ENCODE measurements at places on chromosomes 12 and 14. TPM values are rescaled to one million over a fixed set of nuclear protein-coding genes. Genes with fewer than 3 reads are reported as not detected.

DNA sequence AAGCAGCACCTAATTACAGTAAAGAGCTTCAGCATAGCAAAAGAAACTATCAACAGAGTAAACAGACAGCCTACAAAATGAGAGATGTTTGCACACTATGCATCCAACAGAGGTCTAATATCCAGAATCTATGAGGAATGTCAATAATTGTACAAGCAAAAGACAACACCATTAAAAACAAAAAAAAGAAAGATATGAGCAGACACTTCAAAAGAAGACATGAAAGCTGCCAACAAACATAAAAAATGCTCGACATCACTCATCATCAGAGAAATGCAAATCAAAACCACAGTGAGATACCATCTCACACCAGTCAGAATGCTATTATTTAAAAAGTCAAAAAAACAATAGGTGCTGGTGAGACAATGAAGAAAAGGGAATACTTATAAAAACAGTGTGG, 273.1 kb downstream of the TMTC2 start:
- no peak for DNase-seq
- no peaks in the 10 kb centered on the region for H3K4me1 ChIP-seq
- no peak overlapping the region for H3K4me3 ChIP-seq
- no peaks in the 10 kb centered on the region for H3K27me3 ChIP-seq

DNA sequence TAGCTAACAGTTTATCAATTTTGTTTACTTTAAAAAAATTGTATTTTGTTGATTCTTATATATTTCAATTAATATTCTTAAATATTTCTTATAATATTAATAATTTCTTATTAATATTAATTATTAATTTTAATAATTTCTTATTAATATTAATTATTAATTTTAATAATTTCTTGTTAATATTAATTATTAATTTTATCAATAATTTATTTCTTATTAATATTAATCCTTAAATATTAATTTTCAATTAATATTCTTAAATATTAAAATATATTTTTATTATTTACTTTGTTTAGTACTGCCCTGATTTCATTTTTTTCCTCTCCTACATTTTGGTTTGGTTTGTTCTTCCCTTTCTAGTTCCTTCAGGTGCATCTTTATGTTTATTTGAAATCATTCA, 1208.1 kb downstream of the LRFN5 start:
- H3K27me3 ChIP-seq: no peaks in the 10 kb centered on the region
- H3K36me3 ChIP-seq: no peaks in the 10 kb centered on the region
- no peak overlapping the region for H3K27ac ChIP-seq
- no peak overlapping the region for H3K4me3 ChIP-seq

CDH24 gene
- 2.0 TPM for total RNA-seq

SPX gene
- total RNA-seq: 1.0 TPM

DNA sequence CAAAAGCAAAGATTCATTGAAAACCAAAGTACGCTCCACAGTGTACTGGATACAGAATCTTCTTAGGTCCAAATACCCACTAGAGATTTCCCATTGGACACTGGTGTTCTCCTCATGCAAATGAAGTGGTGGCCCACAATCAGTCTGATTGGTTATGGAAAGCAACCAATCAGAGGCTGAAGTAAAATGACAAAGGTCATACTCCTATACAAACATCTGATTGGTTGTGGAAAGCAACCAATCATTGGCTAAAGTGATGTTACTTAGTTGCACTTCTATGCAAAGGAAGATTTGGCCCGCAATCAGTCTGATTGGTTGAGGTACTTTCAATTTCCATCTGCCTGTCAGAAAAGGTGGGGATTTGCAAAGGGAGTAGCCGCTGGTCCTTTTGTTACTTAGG, 1.3 kb upstream of the WASHC3 start:
- no peak overlapping the region for H3K4me3 ChIP-seq
- no peaks in the 10 kb centered on the region for H3K27me3 ChIP-seq
- peaks cover 6% of the 10 kb centered on the region for H3K36me3 ChIP-seq
- no peak for DNase-seq

P2RX2 gene
- total RNA-seq: not detected

SLC16A7 gene
- total RNA-seq: 22.4 TPM

DNA sequence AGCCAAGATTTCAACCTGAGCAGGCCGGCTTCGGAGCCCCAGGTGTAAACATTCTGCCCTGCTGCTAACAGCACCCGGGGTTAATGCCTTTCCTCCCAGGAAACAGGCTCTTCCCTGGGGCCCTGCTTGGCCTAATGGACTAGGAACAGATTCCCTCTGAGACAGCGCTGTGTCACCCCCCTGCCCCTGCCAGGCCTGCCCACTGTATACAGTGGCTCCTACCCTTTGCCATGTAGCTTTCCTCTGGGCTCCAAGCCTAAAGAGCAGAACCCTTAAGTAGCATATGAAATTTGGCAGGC, 28.3 kb upstream of the BCDIN3D start:
- no peak for DNase-seq
- no peaks in the 10 kb centered on the region for H3K36me3 ChIP-seq
- peaks cover 19% of the 10 kb centered on the region for H3K4me1 ChIP-seq
- H3K27me3 ChIP-seq: no peaks in the 10 kb centered on the region

All from upper lobe of left lung (tissue), 6 donors.